Activated CD4-positive, CD25-positive, alpha-beta regulatory T cell treated with anti-CD3 and anti-CD28 coated beads, Interleukin-2, amount 50 U/mL, for 24 hours (primary cell): ENCODE measurements at places on chromosomes 11 and 22.

GRCh38 chr11:8097468-8097867, 16.5 kb downstream of the TUB start:
- no peak for ATAC-seq

DNA sequence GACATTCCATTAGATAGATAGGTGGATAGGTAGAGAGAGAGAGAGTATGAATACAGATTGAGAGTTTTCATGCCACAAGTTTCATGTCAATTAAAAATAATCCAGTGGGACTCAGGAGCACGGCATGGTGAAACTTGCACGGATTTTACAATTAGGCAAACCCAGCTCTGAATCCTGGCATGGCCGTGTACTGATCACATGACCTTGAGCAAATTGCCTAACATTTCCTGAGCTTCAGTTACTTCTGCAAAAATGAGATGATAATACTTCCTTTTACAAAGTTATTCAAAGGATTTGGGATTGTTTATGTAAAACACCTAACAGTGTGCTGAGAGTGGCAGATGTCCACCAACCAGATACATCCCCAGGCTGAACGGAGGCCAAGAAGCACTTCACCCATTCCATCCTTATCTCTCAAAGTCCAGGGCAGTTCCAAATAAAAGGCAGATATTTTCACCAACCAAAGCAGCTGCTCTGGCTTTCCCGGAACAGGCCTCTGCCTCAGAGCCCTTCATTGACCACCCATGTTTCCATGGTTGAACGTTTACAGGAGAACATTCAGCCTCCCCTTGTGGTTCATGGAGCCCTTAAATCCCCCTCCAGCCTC, 17.9 kb downstream of the APLNR start:
- ATAC-seq = no peak

- no peak for ATAC-seq
Observed at GRCh38 chr22:17198170-17199002, 20.8 kb downstream of the ADA2 start.

- no peak for ATAC-seq
Observed at GRCh38 chr11:9775398-9775779, 111.5 kb downstream of the SWAP70 start.

GRCh38 chr11:119717839-119718534, 11.0 kb downstream of the NECTIN1 start:
- no peak for ATAC-seq

- ATAC-seq = no peak
Observed at GRCh38 chr11:73498343-73498742, 99.6 kb downstream of the FAM168A start.

- ATAC-seq = no peak
Observed at GRCh38 chr22:20248461-20248978, 19.6 kb downstream of the RTN4R start.

DNA sequence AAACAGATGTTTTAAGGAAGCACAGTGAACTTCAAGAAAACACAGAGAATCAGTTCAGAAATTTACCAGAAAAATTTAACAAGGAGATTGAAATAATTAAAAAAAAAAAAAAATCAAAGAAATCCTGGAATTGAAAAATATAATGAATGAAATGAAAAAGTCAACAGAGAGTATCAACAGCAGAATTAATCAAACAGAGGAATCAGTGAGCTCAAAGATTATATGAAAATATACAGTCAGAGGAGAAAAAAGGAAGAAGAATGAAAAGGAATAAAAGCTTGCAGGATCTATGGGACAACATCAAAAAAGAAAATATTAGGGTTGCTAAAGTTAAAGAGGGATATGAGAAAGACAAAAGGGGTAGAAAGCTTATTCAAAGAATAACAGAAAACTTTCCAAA, 82.3 kb downstream of the XRRA1 start:
- no peak for ATAC-seq

DNA sequence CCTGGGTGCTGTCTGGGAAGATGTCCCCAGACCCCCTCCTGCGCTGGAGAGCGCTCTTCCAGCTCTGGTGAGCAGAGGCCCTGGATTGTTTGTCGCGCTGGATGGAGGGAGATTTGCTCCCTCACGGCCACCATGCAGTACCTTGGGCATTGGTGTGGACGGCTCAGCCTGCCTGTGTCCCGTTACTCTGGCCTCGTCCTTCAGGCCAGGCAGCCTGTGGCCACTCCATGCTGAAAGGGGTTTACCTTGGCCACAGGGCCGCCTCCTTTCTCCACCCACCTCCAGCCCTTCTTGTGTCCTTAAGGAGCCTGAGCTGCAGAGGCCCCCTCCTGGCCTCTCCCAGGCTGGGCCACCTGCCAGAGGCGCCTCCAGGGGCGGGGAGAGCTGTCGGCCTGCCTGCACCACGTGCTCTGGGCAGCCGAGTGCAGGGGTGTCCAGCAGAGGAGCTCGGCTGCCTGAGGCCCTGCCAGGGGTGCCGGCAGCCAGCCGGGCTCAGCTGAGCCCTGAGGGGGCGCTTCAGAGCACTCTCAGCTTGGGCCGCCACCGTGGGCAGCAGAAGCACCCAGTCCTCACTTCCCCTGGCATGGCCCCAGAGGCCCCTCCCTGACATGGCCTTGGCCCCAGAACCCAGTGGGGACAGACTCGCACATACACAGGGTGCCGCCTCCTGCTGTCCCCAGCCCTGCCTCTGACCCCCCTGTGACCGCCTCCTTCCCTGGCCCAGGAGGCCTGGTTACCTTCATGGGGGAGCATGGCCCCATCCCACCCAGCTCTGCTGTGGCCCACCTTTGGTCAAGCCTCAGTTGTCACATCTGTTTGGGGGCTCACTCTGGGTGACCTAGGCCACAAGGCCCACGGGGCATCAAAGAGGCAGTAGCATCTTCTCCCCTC, 3.4 kb downstream of the CCND1 start:
- no peak for ATAC-seq

DNA sequence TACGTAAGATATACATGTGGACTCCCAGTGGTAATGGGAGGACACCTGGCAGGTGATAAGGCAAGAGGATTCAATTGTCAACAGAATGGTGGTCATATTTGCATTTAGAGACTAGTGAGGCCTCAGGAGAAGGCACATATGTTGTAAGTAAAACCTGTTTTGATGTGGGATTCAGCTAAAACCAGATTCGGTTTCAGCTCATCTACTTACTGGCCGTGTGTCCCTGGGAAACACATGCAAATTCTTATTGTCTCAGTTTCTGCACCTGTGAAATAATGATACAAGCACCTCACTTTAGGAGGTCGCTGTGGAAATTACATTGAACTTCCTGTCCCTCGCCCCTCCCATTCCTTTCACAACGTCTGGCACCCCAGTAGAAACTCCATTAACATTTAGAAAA, 78.9 kb upstream of the FIBIN start:
- ATAC-seq = no peak

GRCh38 chr22:50544746-50545253, 899 bp upstream of the KLHDC7B start:
- ATAC-seq = no peak

GRCh38 chr11:83115026-83115425, 41.9 kb upstream of the PCF11 start:
- no peak for ATAC-seq

DNA sequence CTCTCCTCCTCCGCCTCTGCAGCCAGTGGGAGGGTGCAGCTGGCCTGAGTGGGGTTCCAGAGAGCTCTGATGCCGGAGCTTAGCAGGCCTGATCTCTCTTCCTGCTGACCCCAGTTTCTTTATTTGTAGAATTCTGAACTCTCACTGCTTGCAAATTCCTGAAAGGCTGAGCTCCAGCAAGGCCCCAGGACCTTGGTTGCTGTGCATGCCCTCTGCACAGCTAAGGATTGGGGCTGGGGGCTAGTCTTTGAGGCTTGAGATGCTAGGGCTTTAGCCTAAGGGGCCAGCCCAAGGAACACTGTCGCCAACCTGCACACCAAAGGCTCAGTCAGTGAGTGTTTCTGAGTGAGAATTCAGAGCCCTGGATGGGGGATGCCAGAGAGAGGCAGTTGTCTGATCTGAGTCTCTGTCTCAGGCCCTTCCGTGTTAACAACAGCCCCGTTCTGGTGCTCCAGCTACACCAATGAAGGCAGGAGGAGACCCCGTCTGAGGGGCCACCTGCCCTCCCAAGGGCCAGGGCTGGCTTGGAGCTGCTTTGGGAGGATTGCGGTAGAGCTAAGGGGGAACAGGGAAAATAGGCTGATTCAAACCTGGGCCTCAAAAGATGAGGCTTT, 106.0 kb upstream of the LMO1 start:
- no peak for ATAC-seq

DNA sequence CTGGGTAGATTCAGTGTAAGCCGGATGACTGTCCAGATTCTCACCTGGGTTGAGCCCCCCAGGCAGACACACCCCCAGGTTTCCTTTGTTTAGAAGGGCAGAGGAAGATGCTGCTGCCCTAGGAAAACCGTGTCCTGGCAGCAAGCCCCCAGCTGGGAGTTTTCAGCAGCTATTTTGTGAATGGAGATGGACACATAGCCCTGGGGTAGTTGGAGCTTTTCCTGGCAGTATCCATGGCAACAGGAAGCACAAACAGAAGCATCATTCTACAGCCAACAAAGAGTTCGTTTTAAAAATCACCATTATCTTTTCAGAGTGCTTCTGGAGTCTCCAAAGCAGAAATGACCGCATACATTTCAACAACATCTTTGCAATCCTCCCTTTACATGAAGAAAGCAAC, 245.5 kb downstream of the BRD1 start:
- ATAC-seq = no peak

DNA sequence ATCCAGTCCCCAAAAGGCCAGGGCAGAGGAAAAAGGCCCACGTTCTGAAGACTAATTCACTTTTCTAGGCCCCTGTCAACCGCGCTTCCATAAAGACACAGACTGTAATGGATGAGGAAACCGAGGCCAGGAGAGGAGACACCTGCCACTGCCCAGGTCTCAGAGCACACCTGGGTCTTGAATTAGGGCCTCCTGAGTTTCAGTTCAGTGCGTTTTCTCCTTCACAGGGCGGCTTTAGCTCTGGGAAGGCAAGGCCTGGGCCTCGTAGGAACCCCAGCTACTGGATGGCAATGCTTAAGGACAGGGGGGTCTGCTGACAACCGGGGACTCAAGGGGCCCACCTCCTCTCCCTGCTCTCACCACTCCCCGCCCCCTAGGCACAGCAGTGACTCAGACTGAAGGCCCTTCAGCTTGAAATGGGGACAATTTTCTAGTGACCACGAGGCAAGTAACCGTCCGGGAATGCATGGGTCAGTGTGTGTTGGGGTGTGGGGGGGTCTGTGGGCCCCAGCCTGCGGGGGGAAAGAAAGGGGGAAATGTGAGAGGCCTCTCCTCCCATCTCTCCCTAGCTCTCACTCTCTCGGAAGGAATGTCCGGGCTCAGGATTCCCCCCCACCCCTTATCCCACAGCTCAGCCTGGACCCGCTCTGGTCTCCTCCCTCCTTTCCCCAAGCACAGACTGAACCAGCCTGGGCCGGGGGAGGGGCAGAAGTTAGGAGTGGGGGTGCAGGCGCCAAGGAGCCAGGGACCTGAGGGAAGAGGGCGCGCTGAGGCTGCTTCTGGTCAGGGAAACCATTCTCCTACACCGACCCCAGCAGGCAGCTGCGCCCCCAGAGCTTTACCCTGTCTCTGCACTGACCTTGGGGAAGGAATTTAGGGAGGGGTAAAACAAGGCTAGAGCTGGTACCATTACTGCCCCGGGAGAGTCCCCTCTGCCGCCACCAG, 17.2 kb downstream of the CREB3L1 start:
- no peak for ATAC-seq

DNA sequence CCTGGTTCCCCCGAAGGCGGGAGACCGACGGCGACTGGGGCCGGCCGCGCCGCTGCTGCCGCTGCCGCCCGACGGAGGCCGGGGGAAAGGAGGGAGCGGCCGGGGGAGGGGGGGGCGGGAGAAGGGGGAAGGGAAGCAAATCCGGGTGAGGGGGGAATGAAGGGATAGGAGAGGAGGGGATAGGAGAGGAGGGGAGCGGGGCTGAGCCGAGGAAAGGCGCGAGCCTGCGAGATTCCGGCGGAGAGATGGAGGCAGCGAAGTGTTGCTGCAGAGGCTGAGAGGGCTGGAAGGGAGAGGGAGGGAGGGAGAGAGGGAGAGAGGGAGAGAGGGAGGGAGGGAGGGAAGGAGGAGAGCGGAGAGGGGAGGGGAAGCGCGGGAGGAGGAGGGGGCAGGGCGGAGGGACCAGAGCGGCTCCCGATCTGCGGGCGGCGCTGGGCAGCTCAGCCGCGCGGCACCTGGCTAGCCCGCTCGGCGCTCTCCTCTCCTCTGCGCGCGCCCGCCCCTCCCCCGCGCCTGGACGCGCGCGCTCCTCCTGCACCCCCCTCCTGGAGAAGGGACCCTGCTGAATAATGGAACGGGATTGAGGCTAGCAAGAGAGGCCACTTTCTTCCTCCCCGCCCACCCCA, 52.3 kb downstream of the SLC22A12 start:
- no peak for ATAC-seq

GRCh38 chr11:118267486-118267885, 3.4 kb upstream of the MPZL2 start:
- ATAC-seq = no peak

- ATAC-seq = no peak
Observed at GRCh38 chr11:118476676-118477075, 40.4 kb downstream of the KMT2A start.

DNA sequence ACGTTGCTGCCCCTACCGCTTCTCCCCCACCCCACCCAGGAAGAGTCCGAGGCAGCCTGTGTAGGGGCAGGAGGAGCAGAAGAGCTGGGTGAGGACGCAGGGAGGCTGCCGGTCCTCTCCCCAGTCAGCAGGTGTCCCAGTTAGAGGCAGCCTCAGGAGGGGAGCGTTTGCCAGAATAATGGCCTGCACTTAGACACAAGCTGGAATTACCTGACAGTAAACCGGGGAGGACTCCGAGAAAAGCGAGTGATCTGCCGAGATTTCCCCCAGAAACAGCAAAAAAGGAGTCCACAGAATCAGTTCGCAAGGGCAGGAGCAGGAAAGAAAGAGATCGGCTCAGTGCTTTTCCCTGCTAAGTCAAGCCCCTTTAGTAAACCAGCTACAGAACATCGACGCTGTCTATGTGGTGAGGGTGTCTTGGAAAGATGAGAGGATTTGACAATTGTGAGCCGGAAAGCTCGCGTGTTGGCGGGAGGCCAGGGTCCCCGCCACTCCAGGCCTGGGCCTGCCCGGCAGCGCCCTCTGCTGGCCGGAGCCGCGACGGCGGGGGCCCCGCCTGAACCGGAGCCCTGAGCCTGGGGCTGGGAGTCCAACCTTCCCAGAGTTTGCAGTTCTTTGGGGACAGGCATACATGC, 17.7 kb upstream of the THRSP start:
- ATAC-seq = peak; percentile 91

DNA sequence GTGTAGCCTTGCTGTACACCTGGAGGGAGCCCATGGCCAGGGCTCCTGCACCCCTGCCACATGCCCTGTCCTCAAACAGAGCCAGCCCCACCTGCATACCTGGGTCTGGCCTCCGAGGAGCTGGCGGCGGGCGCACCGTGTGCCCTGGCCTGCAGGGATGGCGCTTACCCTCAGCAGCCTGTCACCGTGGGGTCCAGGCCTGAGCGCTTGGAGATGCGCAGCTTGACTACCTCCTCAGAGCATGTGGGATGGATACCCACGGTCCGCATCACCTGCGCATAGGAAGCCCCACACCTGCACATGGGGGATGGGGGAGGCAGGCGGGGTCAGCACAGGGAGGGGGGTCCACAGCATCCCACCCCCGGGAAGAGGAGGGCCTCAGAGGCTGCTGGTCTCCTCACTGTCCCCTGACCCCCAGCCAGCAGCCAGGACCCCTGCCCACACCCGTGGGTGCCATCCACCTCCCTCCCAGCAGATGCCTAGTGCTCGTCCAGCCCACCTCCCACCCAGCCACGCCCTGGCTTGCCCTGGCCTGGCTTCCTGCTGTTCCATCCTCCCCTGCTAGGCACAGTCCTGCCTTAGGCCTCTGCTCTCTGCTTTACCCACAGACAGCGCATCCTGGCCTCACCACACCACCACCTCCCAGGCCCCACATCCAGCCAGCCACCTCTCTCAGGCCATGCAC, 22.4 kb upstream of the GNB1L start:
- ATAC-seq = no peak
